Panc1 (cell line): ENCODE measurements at places on chromosomes 4 and X.

DNA sequence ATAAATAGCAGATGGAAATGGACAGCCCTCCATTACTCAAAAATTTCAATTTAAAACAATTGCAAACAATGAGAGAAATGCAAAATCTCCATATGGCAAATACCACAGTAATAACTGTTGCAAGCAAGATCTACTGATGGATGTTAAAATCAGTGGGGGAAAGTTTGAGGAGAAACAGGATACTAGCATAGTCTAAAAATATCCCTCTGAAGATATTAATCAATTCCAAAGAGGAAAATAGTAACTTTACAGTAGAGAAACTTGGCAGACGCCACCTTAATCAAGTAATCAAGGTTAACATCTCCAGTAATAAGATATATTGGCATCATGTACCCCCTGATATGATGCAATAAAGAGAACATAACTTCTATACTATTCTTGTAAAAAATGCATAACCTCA lies 344.8 kb downstream of the ZNF674 start:
- no peak for DNase-seq

- DNase-seq, result no peak
Observed at GRCh38 chrX:38654302-38654701, 93.0 kb downstream of the TSPAN7 start.

- DNase-seq, result no peak
Observed at GRCh38 chr4:39114436-39114835, 52.4 kb downstream of the KLHL5 start.

- no peak for DNase-seq
Observed at GRCh38 chr4:74366367-74366911, 1.5 kb downstream of the EREG start.

GRCh38 chr4:153448003-153448731 lies 18.0 kb upstream of the TMEM131L start:
- DNase-seq, result no peak

DNA sequence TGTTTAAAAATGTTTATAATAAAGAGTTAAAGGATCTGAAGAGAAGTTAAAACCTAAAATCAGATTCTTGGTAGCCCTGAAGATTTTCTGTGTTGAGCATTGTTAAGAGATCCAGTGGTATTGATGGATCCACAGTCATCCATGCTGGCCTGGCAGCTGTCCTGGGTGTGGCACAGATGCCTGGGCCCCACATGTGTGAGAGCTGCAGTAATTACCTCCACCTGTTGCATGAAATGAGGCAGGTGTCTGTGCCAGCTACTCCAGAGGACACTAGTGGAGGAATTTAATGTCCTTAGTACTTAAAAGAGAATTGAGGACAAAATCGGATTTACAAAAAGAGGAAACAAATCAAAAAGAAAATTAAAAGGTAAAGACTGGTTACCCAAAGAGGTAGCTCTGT lies 44.0 kb downstream of the MGST2 start:
- no peak for DNase-seq

DNA sequence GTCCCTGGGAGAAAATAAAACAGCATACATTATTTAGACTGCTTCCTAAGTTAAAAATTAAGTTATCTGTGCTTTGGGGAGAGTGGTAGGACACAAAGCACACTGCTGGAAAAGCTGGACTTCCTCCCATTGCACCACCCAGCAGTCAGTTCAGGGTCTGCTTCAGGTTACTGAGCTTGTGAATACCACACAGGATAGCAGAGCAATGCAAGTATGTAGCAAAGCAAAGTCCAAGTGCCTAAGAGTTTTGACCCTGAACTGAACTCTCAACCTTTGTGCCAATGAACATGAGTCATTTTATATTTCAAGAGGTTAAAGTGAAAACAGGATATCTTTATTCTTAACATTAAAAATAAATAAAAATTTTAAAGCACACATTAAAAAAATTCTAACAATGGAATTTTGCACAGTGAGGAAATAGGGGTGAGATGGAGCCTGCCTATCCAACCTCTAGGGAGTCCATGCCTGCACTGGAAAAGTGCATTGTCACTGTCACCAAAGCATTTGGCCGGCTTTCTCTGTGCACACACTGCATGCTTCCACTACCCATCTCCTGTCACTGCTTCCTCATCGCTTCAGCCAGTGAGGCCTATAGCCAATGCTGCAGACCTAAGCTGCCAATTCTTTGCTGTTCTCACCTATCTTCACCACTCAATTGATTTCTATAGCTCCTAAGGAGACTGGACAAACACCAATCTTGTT lies 50.9 kb downstream of the ABCG2 start:
- peak; percentile 22 for DNase-seq

DNA sequence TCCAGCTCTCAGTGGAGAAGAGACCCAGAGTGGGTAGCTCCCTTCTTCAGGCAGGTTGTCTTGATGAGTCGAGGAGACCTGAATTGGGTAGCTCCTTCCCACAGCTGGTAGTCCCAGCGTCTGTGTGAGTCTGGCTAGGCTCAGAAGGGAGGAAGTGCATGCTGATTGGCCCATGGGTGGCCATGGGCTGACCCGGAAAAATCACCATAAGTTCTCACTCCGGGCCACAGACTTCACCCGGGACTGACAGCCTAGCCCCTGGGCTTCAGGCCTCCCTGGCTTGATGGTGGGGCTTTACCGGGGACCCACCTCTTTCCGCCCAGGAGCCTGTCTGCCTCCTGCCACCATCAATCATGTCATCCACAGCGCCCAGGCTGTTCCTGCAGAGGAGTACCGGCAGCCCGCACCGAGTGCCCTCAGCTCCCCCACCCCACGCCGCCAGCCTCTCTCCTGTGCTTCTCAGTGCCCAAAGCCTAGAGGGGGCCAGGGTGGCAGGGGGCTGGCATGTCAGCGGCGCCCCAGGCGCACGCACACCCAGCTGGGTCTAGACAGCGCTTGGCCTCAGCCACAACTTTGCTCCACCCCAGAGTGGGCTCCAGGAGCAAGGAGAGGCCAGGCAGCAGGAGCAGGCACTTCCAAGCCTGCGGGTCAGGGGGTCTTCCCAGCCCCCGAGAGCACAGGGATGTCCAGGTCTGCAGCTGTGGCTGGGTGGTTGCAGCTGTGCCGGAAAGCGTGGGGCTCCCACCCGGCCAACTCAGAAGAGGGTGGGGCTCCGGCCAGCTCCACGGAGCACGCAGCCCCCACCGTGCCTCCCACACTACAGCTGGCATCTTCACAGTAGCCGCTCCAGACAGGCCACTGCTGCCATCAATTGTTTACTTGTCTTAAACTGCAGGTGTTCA lies 16.1 kb upstream of the SAT1 start:
- no peak for DNase-seq

- no peak for DNase-seq
Observed at GRCh38 chrX:18649498-18649951, 22.4 kb downstream of the RS1 start.

DNA sequence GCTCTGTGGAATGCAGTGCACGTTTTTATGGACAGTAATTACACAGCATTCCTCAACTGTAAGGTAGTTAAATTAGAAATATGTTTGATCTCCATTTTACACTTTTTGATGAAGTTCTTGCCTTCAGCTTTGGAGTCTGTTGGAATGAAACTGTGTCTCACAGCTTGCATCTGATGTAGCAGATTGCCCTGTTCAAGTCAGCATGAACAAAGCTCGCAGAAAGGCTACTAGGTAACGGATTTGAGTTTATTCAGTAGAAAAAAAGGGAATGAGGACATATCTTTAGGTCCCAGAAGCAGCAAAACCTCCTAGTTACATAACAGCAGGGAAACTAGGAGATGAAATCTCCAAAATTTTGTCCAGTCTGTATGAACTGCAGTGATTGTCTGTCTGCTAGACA lies 24.3 kb upstream of the CBLL2 start:
- DNase-seq, result no peak

- no peak for DNase-seq
Observed at GRCh38 chr4:168605411-168605810, 108.6 kb downstream of the PALLD start.

DNA sequence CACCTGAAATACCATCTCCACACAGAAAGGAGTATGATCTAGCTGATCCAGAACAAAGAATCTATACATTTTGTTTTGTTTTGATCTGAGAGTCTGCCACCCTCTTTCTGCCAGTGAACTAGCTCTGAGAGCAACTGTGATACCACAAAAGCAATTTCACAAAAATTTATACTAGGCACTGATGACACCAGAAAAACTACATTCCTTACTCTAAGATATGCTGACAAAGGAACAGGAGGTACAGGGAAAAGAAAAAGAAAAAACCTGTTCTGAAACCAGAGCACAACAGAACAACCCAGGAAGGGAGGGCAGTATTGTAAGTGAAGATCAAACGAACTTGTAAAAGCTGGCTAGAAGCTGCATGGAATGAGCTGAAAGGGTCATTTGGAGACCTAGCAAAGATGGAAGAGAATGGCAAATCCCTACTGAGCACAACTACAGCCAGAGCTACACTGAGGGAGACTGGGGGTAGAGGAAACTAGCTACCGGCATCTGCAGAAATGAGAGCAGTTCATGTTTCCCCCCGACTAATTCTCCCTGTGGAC lies 31.9 kb downstream of the AMOT start:
- no peak for DNase-seq

GRCh38 chr4:119498527-119498926 lies 130.1 kb downstream of the PDE5A start:
- DNase-seq, result no peak
